Activated CD8-positive, alpha-beta memory T cell treated with anti-CD3 and anti-CD28 coated beads, Interleukin-2, amount 50 U/mL, for 48 hours (primary cell): ENCODE measurements at places on chromosomes 4 and X.

GRCh38 chrX:68917799-68918198, 89.0 kb downstream of the EFNB1 start:
- no peak for DNase-seq

- no peak for DNase-seq
These were observed 66.8 kb upstream of the SH3RF1 start for GRCh38 chr4:169337510-169337909.

GRCh38 chr4:144656850-144657249, 10.9 kb downstream of the HHIP start:
- no peak for DNase-seq

- no peak for DNase-seq
These were observed 42.0 kb upstream of the GK2 start for GRCh38 chr4:79450053-79450452.

- no peak for DNase-seq
These were observed 1.6 kb downstream of the CRLF2 start for GRCh38 chrX:1210844-1211243.

GRCh38 chrX:9737363-9737762, 28.3 kb downstream of the GPR143 start:
- DNase-seq, result no peak

DNA sequence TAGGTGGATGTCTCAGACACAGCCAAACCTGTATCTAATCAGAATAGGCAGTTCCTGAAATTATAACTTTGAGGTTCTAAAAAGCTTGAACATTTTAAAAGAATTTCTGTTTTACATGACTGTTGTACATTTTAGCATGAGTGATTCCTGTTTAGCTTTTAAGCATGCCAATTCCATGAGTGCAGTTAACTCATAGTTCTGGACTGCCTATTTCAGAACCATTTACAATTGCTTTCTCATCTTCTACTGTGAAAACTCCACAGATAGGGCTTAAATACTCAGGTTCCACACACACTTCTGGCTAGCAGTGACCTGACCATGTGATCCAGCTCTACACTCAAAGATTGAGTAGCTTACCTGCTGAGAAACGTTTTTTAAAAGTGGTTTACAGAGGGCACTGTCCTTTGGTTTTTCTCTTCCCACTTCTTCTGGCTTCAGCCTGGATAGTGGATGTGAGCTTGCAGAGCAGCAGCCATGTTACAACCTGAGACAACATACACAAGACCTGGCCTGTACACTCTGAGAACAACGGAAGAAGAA, 280.8 kb downstream of the ANKRD50 start:
- DNase-seq, result no peak

- DNase-seq, result no peak
These were observed 48.2 kb upstream of the SLIT2 start for GRCh38 chr4:20203508-20203907.

DNA sequence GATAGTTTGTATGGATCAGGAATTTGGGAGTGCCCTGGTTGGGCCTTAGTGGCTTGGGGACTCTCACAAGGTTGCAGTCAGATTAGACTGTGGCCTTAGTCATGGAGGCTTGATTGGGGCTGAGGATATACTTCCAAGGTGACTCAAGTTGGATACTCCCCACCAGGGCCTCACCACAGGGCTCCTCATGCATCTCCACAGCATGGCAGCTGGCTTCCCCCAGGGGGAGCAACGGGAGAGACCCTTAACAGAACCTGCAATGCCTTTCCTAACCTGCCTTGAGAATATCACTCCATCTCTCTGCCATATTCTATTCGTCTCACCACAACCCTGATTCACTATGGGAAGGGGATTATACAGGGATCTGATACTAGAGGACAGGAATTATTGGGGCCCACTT, 161.9 kb downstream of the RELL1 start:
- no peak for DNase-seq

DNA sequence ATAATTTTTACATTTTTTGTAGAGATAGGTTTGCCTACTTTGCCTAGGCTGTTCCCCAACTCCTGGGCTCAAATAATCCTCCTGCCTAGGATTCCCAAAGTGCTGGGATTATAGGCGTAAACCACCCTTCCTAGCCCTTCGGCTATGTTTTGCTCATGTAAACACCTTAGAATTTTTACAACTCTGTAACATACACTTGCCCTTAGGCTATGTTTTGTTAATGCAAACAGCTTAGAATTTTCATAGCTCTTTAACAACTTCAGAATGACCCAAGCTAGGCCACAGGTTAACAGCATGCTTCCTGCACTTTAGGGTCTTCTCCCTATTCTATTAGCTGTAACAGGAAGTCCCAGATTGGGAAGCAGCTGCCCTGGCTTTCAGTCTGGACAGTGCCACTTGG, 24.2 kb downstream of the KLHL15 start:
- no peak for DNase-seq

GRCh38 chrX:119676949-119677653, 15.9 kb downstream of the SEPTIN6 start:
- no peak for DNase-seq

GRCh38 chrX:26262121-26262523, 46.2 kb downstream of the MAGEB5 start:
- DNase-seq, result no peak

- DNase-seq, result no peak
These were observed 30.9 kb downstream of the REELD1 start for GRCh38 chr4:146245246-146245645.

DNA sequence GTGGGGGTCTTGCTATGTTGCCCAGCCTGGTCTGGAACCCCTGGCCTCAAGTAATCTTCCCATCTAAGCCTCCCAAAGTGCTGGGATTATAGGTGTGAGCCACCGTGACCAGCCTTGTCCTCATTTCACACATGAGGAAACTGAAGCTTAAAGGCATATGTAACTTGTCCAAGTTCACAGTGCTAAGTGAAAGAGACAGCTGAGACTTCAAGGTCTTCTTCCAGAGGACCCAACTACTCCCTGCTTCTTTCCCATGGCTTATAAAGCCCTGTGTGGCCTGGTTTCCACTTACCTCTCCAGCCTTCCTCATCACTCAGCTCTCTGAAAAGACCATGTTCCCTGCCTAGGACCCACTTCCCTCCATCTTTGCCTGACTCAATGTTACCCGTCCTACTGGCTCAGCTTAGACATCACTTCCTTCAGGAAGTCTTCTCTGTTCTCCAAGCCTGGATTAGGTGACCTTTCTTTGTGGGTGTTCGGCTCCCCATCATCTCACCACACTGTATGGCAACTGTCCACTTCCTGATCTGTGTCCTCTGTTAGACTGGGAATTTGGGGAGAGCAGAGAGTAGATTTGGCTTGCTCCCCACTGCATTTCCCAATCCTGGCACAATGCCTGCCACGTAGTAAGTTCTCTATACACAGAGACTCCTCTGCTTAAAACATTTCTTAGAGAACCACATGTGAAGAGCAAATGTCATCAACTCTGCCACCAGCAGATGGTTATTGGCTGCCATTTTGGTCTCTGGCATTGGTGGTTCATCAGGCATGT, 30.4 kb upstream of the LAMP2 start:
- DNase-seq, result no peak

DNA sequence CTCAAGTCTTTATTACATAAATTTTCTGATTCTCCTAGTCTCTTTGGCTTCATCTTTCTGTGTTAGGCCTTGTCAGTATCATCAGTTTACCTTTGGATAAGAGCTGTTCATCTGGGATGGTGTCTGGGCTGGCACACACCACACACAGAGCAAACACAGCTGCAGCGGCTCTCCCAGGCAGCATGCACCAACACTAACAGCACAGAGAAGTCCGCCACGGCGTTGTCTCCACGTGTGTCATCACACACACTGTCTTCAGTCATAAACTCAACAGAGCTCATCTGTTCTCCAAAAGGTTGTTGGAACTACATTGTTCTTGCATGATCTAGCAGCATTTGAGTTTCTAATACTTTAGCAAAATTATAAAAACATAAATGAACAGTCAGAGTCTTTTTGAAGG, 851.9 kb upstream of the FRG1 start:
- DNase-seq, result no peak

GRCh38 chr4:62235911-62236310, 1035.8 kb downstream of the ADGRL3 start:
- DNase-seq, result no peak

DNA sequence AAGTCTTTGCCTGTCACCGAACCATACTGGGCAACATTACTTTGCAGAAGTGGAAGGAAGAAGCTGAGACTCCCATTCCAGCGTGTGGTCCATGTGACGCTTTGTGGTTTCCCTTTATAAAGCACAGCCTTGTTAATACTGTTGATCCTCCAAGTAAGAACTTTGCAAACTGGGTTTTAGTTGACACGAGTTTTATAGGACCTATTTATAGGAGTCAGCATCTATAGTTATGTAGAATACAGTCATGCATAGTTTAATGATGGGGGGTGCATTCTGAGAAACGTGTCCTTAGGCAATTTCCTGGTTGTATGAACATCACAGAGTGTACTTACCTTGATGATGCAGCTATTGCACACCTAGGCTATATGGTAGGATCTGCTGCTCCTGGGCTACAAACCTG, 1879.4 kb upstream of the TENM3 start:
- no peak for DNase-seq

GRCh38 chr4:24820541-24820940, 25.2 kb downstream of the SOD3 start:
- DNase-seq, result no peak

GRCh38 chr4:26010304-26010703, 96.3 kb downstream of the SMIM20 start:
- DNase-seq, result no peak

DNA sequence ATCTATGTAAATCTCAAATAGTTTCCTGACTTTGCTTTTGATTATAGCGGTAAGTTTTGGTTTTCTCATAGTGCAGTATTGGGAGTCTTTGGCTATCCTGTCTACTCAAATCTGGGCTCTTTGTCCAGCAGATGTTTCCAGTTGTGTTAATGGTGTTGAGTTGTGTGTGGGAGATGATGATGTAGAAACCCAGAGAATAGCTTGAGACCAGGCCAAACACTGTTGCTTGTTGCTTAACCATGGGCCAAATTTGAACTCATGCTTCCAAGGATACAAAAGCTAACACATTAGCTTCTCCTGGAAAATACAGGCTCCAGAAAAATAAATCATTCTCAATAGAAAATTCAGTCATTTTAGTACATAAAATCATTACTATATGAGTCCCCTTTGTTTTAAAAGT, 82.6 kb upstream of the GYPA start:
- no peak for DNase-seq

GRCh38 chr4:148287111-148287510, 155.1 kb downstream of the NR3C2 start:
- no peak for DNase-seq

GRCh38 chrX:8377041-8377440, 87.6 kb upstream of the VCX3B start:
- no peak for DNase-seq
